T-helper 17 cell (primary cell): ENCODE measurements at places on chromosomes 12 and 14.

- DNase-seq = no peak
Observed at GRCh38 chr12:15728118-15728598, 61.0 kb downstream of the EPS8 start.

GRCh38 chr12:25054076-25054782 is 105.3 kb upstream of the BCAT1 start:
- no peak for DNase-seq

- no peak for DNase-seq
Observed at GRCh38 chr12:82876075-82876474, 189.4 kb downstream of the TMTC2 start.

DNA sequence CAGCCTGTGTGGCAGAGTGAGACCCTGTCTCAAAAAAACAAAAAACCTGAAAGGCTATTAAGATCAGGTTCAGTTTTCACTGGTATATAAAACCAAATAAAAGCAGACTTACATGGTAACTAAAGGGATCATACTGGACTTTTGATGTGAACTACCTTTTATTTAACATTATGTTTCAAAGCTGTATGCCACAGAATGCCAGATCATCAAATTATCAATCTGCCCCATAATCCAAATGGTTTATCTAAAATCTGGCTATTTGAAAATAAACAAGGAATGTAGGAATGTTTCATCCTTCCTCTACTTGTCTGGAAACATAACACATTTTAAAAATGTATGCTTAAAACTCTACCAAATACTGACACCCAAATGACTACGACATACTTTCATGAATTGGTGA is 14.2 kb downstream of the NID2 start:
- DNase-seq = no peak

- DNase-seq = no peak
Observed at GRCh38 chr12:69417741-69418167, 52.4 kb upstream of the FRS2 start.

DNA sequence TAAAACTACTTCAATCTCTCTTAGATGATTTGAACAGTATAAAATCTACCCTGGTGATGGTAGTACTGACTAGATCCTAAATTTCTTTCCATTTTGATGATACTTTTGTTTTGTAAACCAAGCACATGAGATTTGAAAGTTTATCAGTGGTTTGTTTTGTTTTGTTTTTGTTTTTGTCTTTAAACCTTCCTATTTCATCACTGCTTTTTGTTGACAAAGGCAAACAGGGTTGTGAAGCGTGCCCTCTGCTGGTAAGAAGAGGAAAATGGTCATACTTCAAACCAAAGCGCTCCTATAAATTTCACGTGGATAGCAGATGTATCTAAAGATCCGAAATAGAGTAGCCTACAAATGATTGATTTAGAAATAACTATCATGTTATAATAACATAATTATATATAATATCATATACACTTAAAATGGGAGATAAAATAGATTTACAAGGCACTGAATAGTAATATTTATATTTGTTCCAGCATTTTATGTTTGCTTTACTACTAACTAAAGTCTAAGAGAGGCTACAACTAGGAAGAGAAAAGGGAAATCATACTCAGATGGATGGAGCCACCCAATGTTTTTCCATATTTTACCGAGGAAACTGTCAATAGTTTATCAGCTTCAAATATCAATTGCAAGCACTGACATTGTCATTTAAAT is 254.0 kb upstream of the USP15 start:
- no peak for DNase-seq

DNA sequence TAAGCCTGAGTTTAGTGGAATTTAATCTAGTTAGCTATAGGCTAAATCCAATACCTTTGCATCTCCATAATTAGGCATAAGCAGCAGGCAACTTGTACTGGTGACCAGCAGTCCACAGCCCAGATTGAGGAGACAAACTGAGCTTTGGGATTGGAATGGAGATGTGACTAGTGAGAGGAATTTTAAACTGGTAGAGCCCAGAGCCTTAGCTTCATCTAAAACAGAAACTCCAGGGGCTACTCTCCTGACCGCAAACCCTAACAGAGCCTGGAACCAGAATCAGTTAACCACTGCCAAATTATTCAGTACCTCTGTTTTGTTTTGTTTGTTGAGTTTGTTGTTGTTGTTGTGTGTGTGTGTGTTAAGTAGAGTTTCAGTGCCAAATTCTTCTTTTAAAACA is 53.2 kb downstream of the TSPAN19 start:
- no peak for DNase-seq

DNA sequence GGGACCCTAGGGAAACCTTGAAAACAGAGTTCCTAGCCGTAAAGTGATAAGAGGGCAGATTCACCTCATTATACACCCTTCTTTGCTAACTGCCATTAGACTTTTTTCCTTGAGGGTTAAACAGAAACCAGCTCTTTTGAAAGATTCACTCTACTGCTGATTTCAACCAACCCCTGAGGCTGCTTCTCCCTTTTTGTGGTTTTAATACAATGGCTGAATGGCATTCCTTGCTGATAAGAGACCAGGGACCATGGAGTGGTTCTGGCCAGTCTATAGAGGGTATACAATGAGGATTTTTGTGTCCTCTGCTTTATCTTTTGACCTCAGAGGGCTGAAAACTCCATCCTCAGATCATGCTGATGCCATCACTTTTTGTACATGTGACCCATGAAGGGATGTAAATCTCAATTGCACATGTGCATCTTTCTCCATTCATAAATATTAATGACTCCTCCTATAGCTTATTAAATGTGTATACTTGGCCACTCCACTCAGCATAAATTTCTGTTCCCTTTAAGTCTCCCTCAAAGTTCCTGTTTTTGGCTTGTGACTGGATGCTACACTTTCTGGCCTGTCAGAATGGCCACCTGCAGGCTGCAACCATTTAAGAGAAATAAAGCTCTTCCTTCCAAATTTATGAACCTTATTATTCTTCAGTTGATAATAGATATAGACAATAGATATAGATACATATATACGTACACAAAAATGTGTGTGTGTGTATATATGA is 233.8 kb upstream of the SEL1L start:
- no peak for DNase-seq

DNA sequence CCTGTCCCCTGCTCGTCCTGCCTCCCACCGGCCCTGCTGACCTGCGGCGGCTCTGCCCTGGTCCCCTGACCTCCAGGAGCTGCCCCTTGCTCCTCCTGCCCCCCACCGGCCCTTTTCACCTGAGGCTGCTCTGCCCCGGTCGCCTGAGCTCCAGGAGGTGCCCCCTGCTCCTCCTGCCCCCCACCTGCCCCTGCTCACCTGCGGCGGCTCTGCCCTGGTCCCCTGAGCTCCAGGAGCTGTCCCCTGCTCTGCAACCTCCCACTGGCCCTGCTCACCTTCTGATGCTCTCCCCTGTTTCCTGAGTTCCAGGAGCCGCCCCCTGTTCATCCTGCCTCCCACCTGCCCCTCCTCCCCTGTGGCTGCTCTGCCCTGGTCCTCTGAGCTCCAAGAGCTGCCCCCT is 101.3 kb downstream of the TMEM121 start:
- DNase-seq = no peak

- DNase-seq = no peak
Observed at GRCh38 chr14:24102357-24103048, 8.4 kb downstream of the PCK2 start.

DNA sequence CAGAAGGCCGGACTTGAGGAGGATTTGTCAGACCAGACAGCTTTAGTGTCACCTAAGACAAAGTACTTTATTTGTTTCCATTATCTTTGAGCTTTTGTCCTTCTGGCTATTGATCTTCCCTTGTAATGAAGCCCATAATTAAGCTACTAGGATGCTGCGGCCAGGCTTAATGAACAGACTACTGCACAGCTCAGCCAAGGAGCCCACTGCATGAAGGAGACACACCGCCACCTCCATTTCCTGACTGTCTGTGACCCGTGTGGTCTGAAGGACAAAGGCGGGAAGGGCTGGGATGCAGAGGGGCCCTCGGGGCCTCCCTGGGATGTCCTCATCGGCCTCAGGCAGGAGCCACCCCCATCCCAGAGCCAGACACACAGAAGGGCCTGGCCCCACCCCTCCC is 31.0 kb upstream of the GALNT9 start:
- DNase-seq = no peak

GRCh38 chr12:4562034-4562657 is at the start of gene DYRK4:
DYRK4 (plus strand) TSS chr12:4562208; CDS start chr12:4562246, 38 bp downstream.
- no peak for DNase-seq

- no peak for DNase-seq
Observed at GRCh38 chr12:124436366-124436765, 131.0 kb downstream of the NCOR2 start.

DNA sequence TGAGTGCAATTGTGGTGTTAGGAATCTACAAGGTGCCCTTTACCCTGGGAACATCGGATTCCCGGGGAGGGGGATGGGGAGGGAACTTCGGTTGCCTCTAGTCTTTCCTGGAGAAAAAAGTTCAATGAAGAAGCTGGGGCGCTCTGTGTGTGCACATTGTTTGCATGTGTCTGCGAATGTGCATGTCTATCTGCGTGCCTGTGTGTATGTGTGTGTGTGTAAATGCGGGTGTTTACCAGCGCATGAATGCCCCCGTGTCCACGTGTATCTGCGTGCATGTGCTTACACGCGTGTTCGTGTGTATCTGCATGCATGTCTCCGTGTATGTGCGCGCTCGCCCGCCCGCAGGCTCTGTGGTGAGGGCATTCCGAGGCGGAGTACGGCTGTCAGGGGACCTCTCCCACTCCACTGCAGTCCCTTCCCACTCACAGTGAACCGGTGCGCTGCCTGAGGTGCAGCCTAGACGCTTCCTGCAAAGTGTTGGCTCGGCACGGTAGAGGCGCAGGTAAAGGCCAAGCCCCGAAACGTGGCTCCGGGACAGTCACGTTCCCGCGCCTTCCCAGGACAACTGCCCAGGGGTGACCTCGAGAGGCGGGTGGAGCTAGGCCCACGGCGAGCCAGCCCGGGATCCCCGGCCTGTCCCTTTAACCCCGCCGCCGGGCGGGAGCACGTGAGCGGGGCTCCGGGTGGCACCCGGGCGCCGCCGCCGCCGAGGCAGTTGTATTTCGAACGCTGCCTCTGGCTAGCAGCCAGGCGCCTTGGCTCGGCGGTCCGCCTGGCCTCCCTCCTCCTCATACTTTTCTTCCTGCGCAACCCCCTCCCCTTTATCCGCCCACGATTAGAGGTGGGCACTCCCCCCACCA is 539 bp upstream of the HMGA2 start:
- DNase-seq = no peak

DNA sequence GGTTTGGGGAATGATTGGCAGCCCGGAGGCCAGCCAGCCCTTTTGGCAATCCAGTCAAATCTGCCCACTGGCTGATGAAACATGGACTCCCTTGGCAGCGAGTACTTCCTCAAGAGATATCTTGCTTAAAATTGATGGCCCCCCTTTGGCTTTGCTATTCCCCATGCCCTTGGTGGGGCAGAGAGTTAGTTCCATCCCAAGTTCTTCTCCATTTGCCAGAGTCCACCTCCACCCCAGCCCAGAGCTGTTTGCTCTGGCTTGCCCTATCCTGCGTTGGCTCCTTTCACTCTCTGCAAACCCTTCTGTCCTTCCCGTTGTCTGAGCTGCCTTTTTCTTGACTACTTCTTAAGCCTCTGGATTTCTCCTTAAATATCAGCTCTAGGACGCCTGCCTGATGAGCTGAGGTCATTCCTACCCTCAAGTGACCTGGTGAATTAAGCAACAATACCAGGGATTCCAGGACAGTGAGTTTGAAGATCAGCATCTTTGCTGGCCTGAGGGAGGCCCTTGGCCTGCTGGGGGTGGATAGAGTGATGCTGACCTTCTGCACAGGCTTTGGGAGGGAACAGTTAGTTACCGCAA is 212.0 kb downstream of the CACNA1C start:
- no peak for DNase-seq

GRCh38 chr12:132067182-132067581 is 76.9 kb downstream of the DDX51 start:
- DNase-seq = no peak

DNA sequence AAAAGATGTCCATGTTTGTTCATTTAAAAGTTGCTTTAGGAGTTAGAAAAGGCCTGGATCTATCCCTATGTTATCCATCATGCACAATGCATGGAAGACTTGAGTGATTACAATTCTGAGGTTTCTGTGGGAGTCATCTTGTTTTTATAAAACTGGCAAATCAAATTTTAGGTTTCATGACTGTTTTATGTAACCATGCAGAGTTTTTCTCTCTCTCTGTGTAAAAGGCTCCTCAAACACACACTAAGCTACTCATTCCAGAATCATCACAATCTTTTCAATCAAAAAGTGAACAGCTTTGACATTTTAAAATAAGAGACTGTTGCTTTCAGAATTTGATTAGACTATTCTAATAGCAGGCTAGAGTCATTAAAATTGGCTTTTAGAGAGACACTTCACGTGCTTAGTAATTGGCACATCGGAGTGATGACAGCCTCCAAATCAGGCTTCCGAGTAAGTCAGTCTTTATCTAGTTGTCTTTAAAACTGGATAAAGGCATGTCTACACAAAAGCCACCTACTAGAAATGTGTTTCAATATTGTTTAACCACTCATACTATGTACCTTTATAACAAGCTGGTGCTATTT is 31.9 kb downstream of the PRICKLE1 start:
- DNase-seq = no peak

GRCh38 chr12:104719700-104720338 is 238.3 kb downstream of the SLC41A2 start:
- DNase-seq = no peak

DNA sequence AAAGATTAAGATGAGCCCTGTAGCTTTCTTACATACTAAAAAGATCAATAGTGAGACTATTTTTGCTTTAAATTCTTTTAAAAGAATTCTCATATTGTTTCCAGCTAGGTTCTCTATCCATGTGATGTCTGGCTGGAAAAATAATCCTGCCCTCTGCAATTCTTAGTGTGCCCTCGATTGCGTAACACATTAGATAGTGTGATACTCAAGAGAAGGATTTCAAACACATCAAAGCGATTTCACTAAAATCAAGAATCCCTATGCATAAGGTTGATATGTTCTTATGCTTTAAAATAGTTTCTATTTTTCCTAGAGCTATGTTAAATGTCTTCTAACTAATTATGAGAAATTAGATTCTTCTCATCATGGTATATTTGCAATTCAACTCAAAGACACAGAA is 127.3 kb upstream of the PLEKHA5 start:
- no peak for DNase-seq

DNA sequence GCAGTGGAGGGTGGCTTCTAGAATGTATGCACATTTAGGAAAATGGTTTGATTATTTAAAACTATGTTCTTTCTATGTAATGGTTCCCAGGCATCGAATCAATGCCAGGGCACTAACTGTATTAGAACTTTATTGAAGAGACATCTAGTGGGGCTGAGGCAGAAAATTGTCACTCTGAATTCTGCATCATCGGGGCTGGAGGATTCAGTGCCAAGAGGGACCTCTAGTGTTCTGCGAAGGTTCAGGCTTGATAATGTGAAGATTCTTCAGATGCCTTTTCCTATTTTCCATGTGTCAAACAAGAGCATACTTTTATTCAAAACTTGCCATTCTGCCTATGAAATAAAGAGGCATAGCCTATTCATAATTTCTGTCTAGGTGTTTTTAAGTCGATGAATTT is 146.3 kb downstream of the CAND1 start:
- DNase-seq = no peak

- no peak for DNase-seq
Observed at GRCh38 chr14:50371546-50371945, 25.1 kb downstream of the CDKL1 start.

- no peak for DNase-seq
Observed at GRCh38 chr14:105425823-105426247, 6.2 kb downstream of the MTA1 start.

- no peak for DNase-seq
Observed at GRCh38 chr12:74539765-74540526, 2.3 kb downstream of the ATXN7L3B start.
